Stimulated activated CD4-positive, alpha-beta T cell treated with anti-CD3 and anti-CD28 coated beads, Interleukin-4, amount 100 ng/mL, for 1 hour (primary cell): ENCODE measurements at places on chromosomes 5 and 9.

DNA sequence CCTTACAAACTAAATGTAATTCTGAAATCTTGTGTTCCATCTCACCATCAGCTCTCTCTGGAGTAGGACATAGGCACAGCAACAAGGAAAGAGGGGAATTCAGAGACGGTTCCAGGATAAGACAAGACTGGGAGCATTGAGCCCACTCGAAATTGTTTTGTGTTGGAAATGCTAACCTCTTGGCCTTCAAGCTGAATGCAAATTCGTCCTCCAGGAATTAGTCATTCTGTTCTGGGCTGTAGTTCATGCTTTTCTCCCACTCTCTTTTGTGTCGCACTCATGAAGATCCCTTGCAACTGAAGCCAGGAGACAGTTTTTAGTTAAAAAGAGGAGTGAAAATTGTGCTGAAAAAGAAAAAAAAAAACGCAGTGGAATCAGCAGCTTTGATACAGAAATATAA is 121.7 kb upstream of the SEMA6A start:
- no peak for DNase-seq

- no peak for DNase-seq
These were observed 220.8 kb downstream of the PLK2 start for GRCh38 chr5:58239045-58239444.

GRCh38 chr5:124000538-124000937 is 488.6 kb downstream of the CSNK1G3 start:
- DNase-seq, result no peak

DNA sequence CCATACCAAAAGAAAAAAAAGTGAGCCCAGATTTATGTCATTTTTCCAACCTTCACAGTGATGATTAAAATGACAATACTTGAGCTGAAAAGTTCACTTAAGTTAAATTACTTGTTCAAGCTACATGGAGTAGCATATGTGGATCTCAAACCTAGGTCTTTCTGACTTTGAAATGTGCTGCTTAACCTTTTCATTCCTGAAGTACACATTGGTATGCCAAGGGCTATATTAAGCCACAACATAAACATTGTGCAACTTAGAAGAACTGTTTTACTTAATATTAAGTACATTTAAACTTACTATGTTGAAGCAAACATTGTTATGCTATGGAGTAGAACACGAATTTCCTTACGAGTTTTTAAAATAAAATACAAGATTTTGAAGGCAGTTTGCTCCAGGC is 105.0 kb downstream of the GIN1 start:
- no peak for DNase-seq

DNA sequence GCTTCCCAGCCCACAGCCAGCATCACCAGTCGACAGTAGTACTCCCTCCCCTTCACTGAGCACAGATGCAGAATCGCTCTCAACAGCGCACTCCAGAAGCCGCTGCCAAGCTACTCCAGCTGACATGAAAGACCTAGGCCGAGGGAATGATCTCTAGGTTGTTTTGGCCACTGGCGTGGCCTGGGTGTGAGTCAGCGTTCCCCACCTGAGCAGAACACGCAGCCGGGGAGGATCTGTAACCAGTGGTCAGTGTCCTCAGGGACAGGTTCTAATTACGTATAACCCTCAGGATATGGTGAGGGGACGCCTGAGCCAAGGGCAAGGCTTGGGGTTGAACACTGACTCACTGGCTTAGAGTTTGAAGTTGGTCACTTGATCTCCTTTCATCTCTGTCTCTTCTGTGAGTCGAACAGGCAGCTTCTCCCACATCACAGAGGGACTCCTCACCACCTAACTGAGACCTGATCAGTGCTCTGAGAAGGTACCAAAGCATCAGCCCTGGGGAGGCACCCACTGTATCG is 76.9 kb upstream of the IL17B start:
- no peak for DNase-seq

DNA sequence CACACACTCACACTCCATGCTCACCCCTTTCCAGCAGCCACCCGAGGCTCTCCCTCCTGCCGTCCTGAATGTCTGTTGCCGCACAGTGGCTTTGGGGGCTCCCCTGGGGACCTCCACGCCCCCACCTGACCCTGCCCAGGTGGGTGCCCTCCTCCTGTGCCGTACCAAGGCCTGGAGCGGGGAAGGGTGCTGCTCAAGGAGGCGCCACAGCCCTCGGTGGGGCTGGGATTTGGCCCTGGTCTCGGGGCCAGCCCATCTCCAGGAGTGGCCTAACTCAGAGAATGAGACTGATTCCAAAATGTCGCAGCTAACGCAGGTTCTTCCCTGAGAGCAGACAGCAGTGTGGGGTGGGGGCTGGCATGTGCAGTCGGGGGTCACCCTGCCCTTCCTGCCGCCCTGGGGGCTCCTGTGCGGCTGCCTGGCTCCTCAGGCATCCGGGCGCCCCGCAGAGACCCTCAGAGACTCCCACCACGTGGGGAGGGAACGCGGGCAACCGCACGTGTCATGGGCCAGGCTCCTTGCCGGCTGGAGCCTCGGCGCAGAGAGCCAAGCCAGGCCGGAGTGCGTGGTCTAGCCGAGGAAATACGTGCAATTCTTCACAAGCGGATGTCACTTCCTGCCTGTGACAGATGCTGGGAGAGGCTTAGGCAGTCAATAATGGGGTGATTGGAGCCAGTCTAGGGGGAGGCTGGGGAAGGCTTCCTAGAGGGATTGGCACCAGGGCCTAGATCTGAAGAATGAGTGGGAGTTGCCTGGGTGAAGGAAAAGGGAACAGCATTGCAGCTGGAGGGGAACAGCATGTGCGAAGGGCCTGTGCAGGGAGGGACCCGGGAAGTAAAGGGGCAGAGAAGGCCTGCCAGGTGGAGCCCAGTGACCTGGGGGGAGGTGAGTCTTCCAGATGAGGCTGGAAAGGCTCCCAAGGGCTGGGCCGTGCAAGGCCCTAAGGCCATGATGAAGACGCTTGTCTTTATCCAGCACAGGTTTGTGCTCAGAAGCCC is 44.1 kb downstream of the C9orf50 start:
- no peak for DNase-seq

- DNase-seq, result no peak
These were observed 131.7 kb downstream of the ADAMTS16 start for GRCh38 chr5:5271786-5272321.

DNA sequence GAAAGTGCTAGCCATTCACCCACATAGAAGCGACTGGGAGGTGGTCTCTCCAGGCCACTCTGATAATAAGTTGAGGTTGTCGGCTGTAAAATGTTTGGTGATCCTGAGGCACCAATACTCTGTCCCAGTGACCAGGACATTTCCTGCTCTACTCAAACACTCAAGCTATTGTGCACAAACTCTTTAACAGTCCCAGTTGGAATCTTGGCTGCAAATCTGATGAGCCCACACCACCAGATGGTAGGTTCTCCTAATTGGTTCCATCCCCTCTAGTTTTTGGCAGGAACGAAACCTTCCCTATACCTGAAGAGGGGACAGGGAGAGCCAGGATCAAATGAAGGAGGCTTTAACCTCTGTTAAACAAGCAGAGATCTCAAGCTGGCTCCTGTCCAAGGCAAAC is 14.3 kb downstream of the GRIA1 start:
- DNase-seq, result no peak

DNA sequence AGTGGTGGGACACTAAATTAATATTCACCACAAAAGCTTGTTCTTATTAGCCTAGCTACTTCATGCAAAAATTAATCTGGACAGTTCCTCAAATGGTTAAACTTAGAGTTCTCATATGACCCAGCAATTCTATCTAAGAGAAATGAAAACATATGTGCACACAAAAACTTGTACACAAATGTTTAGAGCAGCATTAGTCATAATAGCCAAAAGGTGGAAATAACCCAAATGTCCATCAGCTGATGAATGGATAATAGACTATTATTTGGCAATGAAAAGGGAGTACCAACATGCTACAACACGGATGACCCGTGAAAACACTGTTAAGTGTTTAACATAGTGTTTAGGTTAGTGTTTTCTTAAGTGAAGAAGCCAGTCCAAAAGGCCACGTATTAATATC is 32.8 kb upstream of the TNIP1 start:
- DNase-seq, result no peak

GRCh38 chr9:135969064-135969683 is 8.0 kb upstream of the UBAC1 start:
- no peak for DNase-seq

DNA sequence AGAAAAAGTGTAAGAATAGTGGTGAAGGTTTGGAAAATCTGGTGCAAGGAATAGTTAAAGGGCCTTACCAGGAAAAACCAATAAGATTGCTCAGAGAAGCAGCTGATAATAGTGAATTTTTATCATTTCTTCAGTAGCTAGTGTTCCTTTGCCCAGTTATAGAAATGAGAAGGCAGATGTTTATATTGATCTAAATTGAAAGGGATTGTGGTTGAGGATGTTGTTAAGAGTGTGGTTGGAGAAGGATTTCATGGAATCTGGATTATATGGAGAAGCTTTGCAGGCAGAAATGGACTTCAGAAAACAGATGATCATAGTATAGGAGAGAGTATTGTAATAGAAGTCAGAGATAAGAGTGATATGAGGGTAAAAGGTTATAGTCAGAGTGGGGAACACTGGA is 102.6 kb downstream of the XRCC4 start:
- DNase-seq, result no peak

DNA sequence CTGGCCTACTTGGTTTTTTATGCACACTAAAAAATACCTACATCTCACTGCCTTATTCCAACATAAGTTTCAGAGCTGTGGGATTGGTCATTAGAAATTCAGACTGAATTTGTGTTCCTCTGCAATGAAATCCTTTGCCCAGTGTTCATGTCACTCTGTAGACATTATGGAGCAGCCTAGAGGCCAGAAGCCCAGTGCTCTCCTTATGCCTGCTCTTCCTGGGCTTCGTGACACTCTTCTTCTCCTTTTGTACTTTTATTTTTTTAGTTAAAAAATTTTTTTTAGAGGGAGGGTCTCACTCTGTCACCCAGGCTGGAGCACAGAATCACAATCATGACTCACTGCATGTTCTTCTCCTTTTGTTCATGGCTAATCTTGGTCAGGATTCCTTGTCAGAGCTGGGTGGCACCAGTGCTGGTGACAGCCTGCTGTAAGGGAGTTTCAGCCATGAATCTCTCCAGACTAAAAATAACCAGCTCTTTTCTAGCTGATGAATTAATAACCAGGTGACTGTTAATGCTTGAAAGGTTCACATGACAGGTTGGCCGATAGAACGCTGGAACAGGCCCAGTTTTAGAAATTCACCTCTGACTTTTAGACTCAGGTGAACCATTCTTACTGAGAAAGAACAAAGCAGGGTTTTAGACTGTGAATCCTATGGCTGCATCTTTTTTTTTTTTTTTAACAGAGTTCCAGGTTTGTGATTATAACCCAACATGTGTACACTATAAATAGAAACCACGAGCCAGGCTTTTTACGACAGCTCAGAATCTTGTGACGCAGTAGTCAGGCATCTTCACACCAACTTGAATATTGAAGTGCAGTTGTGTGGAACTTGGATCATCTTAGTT is 34.1 kb upstream of the C5orf47 start:
- no peak for DNase-seq

- DNase-seq, result no peak
These were observed 83.2 kb downstream of the USP20 start for GRCh38 chr9:129918296-129918950.

DNA sequence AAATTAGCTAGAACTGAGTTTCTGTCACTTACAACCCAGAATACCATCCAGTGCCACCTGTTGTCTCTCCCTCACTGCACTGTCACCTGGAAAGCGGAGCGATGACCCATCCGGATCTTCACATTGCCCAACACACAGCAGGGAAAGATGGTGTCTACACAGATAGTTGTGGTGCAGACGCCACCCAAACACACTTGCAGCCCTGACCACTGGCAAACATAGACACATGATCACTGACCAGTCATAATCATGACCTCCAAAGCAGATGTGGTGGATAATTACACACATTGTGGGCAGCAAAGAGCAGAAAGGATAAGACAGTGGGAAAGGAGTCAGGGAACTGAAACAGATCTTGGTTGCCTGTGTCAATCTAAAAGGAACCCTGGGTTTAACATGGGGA is 64.7 kb downstream of the GABBR2 start:
- DNase-seq, result no peak

DNA sequence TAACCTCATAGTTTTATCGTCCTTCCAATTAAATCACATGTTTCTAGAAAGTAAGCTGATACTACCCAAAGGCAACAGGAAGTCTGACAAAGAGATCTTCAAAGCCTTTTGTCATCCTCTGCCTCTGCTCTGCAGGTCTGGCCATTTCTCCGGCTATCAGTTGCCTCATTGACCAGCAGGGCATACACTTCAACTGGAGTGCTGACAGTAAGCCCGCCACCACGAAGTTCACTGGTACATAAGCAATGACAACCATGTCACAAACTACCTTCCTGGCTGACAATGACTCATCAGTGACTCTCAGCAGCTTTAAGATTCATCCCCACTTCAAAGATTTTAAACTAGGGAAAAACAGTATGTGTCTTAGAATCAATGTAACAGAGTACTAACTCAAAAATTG is 20.6 kb downstream of the SPTLC1 start:
- no peak for DNase-seq

- no peak for DNase-seq
These were observed 209.1 kb downstream of the ASTN2 start for GRCh38 chr9:117205806-117206205.

- no peak for DNase-seq
These were observed 48.0 kb upstream of the C5orf58 start for GRCh38 chr5:170184737-170185136.

DNA sequence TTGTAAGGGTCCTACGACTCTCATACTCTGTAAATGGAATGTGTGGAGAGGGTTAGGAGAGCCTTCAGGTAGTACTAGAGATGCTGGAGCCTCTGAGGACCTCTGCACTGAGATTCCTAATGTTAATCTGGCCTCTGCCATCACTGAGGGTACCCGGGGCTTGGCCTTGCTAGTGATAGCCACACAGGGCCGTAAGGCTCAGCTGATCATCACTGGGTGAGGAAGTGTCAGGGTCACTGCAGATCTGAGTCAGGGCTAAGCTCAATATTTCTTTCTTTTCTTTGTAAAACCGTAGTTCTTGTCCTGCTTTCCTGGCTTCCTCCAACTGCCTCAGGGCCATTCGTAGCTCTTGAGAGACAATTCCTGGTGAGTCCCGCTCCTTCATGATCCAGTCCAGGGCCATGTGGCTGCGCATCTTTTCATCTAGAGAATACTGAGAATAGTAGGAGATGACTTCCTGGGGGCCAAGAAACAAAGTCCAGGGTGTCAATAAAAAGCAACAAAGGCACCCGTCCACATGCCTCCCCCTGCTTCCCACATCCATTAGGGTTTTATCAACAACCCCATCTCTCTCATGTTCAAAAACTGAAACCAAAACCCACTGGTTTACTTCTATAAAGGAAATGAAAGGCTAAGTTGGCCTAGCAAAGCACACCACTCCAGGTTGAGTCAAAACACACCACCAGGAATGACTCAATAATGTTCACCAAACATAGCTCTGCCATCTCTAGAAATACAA is 47.7 kb downstream of the LIX1 start:
- no peak for DNase-seq

GRCh38 chr9:86519066-86519615 is 164.9 kb upstream of the TUT7 start:
- DNase-seq, result no peak

DNA sequence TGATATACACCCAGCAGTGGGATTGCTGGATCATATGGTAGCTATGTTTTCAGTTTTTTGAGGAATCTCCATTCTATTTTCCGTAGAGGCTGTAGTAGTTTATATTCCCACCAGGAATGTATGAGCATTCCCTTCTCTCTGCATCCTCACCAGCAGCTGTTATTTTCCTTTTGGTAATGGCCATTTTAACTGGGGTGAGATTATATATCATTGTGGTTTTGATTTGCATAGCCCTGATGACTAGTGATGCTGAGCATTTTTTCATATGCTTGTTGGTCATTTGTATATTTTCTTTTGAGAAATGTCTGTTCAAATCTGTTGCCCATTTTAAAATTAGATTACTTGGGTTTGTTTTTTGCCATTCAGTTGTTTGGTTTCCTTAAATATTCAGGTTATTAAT is 11.2 kb upstream of the PPIC start:
- DNase-seq, result no peak
